Fibroblast of skin of left quadriceps (primary cell): ENCODE measurements at places on chromosomes 2 and 18.

GRCh38 chr2:102044967-102045489 lies 53.3 kb downstream of the IL1R2 start:
- no peak for DNase-seq

- DNase-seq: no peak
Measured at GRCh38 chr2:84700006-84700405, 180.9 kb downstream of the TRABD2A start.

- DNase-seq: no peak
Measured at GRCh38 chr18:49997558-49997957, 184.2 kb upstream of the ACAA2 start.

DNA sequence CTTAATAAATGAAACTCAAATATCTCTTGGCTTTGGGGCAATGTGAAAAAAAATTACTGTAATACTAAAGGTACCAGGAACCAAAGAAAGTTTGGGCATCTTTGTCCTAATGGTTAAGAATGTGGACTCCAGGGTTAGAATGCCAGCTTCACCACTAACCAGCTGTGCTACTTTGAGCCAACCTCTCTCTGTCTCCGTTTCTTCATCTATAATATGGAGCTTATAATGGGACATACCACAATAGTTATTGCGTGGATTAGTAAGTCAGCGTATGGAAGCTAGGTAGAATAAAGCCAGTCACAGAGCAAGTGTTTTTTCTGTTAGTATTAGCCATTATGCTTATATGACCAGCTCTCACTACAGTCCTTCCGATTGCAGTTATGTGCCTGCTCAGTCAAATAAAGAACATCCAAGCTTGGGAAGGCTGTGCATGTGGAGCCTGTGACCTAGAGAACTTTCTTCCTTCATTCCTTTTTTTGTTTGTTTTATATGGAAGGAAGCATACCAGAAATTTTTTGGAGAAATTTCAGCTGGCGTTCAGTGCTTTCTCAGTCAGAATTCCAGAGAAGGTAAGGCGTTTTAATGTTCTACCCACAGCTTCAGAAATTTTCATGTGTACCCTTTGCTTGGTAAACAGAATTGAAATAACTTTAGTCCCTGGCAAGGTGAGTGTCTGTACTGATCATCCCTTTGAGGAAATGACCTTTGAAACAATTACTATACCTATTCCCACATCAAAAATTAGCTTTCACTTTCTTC lies 114.0 kb upstream of the RND3 start:
- peak; percentile 60 for DNase-seq

- DNase-seq: no peak
Measured at GRCh38 chr2:211835695-211836094, 702.9 kb downstream of the ERBB4 start.

- no peak for DNase-seq
Measured at GRCh38 chr18:37254236-37254754, 311.3 kb downstream of the CELF4 start.

DNA sequence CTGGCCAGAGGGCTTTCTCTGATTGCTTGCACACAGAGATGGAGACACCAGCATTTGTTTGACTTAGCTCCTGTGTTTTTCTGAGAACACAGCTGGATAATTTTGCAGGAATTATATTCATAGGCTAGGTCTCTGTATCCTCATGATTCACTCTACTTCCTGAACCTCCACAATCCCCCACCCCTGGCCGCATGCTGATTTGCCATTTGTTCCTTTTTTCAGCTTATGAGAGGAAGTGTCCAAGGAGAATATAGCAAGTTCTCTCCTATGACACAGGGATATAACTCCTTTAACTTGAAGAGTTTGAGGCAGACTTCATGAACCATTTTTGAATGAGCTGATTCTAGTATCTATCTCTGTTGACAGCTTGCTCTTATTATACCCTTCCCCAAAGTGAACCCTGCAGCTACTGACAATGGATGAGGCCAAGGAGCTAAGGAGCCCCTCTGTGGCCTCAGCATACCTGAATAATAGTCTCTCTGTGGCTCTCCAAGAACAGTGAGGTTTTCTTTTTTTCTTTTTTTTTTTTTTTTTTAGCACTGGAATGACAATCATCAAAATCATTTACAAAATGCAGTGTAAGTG lies 15.4 kb downstream of the CAVIN2 start:
- no peak for DNase-seq

GRCh38 chr2:102391565-102391964 lies 31.4 kb upstream of the IL18RAP start:
- DNase-seq: no peak

DNA sequence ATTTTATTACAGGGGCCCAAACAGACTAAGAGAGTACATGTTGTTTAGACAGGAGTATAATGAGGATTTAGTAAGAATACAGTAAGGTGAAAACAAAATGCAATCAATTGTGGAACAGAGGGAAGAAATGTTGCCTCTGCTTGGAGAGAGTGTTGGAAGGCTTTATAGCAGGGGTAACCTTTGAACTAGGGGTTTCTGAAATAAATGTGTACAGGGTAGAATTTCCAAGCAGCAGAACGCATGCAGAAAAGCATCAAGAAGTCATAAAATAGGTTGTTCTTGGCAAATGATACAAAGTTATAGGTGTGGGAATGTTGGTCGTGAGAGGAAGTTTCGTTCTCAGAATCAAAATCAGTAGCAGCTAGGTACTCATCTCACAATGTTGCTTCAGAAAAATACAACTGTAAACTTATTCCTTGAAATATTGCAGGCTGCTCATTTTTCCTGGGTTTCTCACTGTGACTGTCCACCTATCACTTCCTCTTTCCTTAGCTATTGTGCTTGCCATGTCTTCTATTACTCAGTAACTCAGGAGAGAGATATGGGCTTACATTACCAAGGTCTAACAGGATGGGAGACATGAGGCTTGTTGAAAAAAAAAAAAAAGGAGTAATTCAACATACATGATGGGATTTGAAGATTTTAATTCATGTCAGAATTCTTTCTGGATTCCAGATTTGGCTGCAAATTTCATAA lies 17.1 kb upstream of the HNMT start:
- DNase-seq: no peak

- DNase-seq: no peak
Measured at GRCh38 chr2:1812926-1813325, 68.6 kb upstream of the PXDN start.

GRCh38 chr18:61085036-61085435 lies 248.2 kb upstream of the CDH20 start:
- no peak for DNase-seq

DNA sequence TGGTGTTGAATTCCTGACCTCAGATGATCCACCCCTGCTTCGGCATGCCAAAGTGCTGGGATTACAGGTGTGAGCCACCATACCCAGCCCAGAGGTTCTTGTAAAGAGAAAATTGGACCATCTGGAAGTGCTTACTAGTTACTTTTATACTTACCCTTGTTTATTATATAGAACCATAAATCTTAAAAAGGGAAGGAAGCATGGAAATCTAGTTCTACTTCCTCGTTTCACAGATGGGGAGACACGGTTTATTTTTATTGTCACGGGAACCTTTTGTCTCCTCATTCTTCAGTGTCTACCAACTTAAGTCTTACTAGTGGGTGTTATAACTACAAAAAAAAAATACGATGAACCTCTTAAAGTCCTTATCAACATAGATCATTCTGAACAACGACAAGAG lies 45.8 kb upstream of the PDK1 start:
- no peak for DNase-seq

DNA sequence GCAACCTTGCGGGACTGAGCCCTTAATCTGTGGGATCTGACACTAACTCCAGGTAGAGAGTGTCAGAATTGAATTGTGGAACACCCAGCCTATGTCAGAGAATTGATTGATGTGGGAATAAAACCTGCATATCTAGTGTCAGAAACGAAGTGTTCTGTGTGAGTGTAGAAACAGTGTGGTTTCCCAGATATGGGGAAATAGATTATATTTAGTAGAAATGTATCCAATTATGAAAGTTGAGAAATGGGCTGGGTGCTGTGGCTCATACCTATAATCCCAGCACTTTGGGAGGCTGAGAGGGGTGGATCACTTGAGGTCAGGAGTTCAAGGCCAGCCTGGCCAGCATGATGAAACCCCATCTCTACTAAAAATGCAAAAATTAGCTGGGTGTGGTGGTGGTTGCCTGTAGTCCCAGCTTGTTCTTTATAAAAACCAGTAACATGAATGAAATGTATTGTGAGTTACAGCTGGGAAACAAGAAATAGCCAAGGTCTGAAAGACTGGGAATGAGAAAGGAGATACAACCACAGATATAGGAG lies 4.3 kb upstream of the TP53I3 start:
- DNase-seq: no peak

DNA sequence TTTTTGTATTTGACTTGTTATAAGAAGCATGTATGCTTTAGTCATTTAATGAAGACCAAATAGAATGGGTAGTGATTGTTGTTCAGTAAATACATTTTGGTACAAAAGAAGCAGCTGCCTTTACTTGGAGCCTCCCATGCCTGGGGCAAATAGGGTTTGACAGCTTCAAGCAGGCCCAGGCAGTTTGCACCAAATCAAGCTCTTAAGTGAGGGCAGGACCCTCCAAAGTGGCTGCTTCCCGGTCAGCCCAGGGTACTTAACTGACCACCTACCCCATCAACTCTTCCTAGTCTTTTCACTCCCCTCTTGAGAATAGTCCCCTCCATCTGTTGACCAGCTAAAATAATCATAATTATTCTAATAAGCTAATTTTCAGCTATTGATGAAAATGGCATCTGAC lies 5.2 kb downstream of the MAPRE3 start:
- no peak for DNase-seq

- DNase-seq: no peak
Measured at GRCh38 chr2:235527806-235528469, 34.1 kb downstream of the AGAP1 start.

DNA sequence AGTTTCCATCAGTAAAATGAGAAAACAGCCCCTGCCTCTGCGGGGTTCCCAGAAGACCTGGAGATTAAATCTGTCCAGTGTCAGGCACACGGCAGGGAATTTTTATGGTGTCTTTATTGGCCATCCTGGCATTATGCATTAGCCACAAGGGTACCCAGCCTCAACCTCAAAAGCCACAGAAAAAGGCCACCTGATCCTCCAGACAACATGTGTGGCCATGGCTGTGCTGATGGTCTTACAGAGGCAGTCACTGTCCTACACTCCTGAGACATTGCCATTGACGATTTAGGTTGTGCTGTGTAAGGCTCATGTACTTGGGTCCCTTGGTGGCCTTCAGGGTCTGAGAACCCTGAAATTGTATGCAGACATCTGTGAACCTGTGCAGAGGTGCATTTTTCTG lies 115.6 kb downstream of the SMAD7 start:
- no peak for DNase-seq

DNA sequence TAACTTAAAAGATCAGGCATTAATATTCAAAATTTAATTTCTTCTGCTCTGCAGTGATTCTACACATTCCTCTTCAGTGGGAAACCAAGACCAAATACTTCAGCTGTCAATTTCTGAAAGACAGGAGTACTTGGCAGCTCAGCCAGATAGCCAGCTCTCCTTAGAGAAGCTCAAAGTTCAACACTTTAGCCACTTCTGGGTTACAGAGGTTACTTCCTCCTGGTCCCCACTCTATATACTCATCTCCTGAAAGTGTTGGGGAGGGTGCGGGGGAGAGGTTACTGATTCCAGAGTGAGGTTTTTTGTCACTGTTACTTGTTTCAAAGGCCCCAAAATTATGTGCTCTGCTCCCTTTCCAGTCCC lies 4.1 kb downstream of the CYTIP start:
- no peak for DNase-seq

- DNase-seq: peak; percentile 79
Measured at GRCh38 chr2:113117541-113118262, 9.7 kb upstream of the IL1RN start.

GRCh38 chr2:205857520-205858237 lies 175.4 kb downstream of the NRP2 start:
- no peak for DNase-seq

DNA sequence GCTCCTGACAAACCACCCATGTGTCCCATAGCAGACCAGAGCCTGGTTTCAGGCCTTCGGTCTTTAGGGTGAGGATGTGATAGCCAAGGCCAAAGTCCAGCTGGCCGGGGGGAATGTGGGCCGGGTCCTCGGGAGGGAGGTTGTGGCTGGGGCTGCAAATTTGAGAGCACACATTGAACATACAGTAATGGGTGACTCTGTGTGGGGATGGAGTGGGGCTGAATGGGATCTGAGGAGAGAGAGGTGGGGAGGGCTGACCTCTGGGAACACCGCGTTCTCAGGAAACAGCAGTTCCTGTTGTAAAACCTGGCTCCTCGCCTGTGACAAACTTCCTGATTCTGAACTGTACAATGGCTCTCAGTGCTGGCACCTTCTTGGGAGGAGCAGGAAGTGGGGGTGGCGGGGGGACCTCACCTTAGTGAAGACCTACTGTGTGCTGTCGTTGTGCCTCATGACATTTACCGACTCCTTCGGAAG lies 48.8 kb downstream of the MCFD2 start:
- DNase-seq: no peak

- no peak for DNase-seq
Measured at GRCh38 chr2:151186011-151186410, 75.7 kb downstream of the RBM43 start.

- no peak for DNase-seq
Measured at GRCh38 chr2:110969696-110970095, 151.0 kb upstream of the BCL2L11 start.
